ENCODE measurements at places on chromosomes 7 and 10.

GRCh38 chr10:64873959-64874358 is 1352.8 kb downstream of the REEP3 start:
- DNase-seq: no peak

DNA sequence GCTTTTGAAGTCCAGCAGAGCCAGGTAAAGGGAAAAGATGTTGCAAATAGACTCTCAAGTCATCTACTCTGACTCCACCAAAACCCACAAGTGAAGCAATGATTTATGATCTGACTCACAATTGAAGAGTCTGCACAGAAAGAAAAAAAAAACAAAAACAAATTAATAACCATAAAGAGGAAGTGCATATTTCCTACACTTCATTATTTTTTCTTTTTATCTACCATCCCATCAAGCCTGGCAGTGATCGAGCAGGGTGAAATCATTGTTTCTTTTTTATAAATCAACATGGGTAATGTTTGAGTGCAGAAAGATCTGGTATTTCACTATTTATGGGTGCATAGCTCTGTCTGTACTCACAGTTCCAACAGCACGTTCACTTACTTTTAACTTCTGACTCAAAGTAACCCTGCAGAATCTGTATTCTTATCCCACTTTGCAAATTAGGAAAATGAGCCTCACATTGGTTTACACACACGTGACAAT is 829.0 kb downstream of the TNS3 start:
- DNase-seq: no peak

DNA sequence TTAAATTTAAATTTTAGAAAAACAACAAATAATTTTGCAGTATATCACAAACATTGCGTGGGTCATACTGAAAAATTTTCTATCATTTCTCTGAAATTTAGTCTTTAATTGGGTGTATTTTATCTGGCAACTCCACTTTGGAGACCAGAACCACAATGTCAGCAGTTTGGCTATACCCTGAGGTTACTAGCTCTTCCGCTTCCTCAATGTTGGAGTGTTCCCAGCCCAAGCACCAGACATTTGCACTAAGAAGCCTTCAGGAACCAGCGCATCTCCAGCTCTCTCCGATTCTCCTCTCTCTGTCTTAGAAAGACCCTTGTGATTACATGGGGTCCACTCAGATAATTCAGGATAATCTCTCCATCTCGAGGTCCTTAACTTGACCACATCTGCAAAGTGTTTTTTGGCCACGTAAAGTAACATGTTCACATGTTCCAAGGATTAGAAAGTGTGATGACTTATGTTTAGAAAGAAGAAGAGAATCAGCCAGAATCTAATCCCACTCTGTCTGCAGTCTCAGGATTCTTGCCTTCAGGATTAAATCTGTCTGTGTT is 43.1 kb upstream of the ADRB1 start:
- DNase-seq: no peak

DNA sequence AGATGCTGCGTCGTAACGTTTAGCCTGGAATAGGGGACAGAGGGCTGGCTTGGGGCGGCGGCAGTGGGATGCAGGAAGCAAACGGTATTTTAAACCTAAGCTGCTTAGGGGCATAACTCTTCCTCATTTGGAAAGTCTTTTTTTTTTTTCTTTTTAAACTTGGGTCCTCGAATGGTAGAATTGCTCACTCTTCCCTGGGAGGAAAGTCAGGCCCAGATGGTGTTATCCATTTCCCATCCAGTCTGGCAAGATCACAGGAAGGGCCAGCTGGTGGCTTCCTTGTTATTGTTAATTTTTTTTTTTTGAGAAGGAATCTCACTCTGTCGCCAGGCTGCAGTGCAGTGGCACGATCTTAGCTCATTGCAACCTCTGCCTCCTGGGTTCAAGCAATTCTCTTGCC is 56.6 kb downstream of the TMEM209 start:
- DNase-seq: no peak

DNA sequence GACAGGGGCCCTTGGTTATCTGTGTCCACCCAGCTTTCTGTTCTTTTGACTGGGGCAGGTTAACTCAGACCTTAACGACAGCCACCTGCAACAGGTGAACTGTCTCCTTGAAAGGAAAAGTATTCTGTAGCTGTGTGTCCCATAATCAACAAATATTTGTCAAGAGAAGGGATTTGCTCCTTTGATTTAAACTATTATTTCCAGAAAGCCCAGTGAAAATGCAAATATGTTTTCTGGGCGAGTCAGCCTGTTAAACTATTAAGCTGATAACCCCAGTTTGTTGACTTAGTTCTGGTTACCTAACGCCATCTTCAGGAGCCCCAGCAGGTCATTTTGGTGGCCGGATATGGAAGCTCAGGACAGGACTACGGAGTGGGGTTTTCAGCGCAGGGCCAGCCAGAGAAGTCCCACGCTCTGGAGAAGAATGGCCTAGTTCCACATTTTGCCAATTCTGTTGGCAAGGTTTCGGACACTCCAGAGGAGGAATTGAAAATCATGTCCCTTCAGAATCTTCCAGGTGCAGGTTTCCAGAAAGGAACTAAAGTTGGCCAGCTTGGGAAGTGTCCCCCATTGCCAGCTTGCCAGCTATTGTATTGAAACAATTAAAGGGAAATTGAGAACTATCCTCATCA is 54.5 kb downstream of the ADRA2A start:
- DNase-seq: no peak

DNA sequence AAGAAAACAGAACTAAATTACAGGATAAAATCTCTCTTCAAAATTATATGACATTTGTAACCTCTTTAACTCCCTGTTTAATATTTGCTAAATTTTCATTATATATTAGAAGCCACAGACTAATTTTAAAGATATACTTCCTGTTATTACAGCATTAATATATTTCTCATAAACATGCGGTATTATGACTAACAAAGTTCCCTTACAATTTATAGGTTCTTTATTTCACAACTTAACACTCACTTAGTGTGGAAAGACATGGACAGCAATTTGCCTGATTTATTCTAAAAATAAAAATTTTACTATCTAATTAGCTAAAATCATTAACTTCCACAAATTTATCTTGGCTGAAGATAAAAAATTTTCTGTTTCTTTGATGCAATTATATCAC is 29.0 kb downstream of the CTNNA3 start:
- DNase-seq: no peak

GRCh38 chr10:35675846-35676245 is 33.8 kb upstream of the FZD8 start:
- DNase-seq: no peak

- DNase-seq: no peak
These were observed 9.6 kb upstream of the MINDY3 start for GRCh38 chr10:15869935-15870334.

DNA sequence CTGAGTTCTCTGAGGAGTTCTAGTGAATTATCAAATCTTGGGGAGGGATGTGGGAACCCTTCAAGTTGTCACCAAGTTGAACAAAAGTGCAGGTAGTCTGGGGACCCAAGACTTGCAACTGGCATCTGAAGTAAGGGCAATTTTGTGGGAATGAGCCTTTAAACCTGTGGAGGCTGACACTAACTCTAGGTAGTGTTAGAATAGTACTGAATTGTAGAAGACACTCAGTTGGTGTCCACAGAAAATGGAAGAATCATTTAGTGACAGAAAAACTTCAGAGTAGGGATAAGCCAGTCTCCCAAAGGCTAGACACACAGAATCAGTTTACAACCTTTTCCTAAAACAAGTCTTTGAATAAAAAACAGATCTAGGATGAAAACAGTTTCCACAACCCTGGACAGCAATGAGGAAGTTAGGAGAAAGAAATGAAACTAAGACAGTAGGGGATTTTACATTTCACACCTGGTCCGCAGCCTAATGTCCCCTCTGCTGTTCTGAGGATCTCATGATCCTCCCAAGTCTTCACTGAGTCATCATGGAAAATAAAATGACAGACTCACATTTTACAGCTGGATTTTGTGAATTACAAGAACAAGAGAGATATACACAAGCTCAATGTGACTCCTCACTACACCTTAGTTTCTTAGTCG is 23.0 kb upstream of the ING3 start:
- DNase-seq: no peak

All from epithelial cell of proximal tubule (primary cell).